ENCODE measurements at places on chromosomes 1 and 21.

DNA sequence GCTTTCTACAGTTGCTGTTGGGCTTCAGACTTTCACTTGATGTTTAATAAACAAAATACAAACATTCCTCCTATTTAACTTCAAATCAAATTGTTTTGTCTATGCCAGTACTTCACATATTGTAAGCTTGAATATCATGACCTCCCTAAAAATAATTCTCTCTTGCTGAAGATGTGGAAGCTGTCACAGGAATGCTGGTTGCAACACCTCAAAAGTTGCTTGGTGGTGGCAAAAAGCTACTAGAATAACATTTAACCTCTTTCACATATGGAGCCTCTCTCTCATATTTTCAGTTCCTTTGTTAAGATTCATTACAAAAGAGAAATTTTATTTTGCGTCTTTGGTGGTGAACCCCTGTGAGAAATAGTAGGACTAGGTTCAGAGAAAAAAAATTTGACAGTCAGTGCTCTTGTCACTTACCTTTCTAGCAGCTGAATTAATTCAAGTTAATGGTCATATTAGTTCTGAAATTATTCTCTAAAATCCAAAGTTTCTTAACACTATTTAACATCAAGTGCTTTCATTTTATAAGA, 25.5 kb upstream of the F13B start:
- DNase-seq: no peak

GRCh38 chr1:230797942-230798365, 50.8 kb downstream of the CAPN9 start:
- peak; percentile 64 for DNase-seq

- peak; percentile 40 for DNase-seq
Measured at GRCh38 chr1:65813956-65814355, 21.3 kb downstream of the PDE4B start.

- no peak for DNase-seq
Measured at GRCh38 chr1:98422816-98423215, 238.7 kb upstream of the SNX7 start.

- DNase-seq: peak; percentile 39
Measured at GRCh38 chr1:243471026-243471685, 215.3 kb downstream of the SDCCAG8 start.

- DNase-seq: no peak
Measured at GRCh38 chr1:24925082-24925779, 4.8 kb downstream of the RUNX3 start.

DNA sequence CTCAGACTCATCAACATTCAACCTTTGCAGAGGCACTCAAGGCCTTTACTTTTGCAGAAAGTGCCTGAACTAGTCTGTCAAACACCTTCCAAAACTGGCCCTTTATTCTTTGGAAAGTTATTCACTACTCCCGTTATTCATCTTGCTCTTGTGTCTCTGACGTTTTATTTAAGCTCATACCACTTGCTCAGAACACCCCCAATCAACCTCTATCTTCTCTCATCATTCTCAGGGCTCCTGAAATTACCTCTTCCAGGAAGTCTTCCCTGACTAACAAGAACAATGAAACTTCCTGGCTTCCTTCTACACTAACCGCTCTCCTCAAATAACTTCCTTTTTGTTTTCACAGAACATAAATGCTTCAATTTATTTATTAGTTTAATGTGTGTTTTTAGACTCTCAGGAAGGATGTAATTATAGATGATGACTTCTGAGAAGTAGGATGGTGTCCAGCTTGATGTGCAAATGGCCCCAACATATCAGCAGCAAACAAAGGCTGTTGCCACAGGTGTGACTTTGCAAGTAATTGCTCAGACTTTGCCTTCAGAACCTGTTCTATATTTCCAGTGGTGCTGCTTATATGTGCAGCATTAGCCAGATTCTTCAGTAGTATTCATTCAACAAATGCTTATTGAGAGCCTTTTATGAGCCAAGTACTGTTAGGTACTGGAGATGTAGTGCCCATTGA, 22.8 kb upstream of the BATF3 start:
- no peak for DNase-seq

DNA sequence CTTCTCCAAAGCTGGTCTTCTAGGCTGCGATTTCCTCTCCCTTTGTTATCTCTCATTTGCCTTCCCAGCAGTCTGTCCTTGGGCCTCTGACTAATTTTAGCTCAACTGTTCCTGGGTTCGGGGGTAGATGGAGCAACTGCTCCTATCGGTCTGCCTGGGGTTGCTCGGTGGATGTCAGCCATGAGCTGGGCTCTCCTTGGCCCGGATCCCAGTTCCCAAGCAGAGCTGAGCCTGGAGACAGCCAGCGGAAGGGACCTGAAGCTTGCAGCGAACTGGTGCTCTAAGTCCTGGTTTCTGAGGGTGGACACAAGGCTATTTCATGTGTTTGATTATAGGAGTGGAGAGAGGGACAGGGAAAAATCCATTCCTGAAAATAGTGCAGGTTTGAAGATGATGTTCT, 423.0 kb downstream of the RPS6KC1 start:
- DNase-seq: no peak

GRCh38 chr1:177913762-177914540, 55.9 kb downstream of the SEC16B start:
- peak; percentile 16 for DNase-seq

- DNase-seq: no peak
Measured at GRCh38 chr1:205448540-205449253, 7.1 kb downstream of the BLACAT1 start.

DNA sequence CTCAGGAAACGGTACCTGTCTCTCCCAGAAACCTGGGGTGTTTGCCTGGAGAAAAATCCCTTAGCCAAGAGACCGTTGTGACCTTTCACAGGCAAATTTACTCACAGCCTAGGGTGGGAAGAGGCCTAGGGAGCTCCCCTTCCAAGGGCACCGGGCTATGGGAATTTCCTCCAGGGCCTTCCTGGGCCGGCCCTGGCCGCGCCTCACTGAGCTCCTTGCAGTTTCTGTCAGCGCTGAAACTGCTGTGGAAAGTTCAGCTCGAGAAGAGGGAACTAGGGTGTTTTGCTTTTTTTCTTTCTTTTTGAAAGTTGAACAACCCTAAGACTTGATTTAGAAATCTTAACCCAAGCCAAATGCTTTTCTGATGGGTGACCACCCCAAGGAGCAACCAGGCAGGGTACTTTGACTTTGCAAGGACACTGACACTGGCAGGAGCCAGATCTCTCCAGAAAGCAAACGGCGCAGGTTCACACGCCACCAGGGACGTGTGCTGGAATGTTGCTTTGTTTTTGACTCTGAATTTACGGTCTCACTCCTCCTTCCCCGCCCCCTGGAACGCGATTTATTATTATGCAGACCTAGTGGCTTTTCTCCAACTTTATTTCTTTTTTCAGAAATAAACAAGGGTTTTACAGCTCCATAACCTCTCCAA, 229.6 kb upstream of the JUN start:
- no peak for DNase-seq

- no peak for DNase-seq
Measured at GRCh38 chr1:180137776-180138175, 16.9 kb upstream of the QSOX1 start.

GRCh38 chr1:85199667-85200462, 951 bp downstream of the SYDE2 start:
- no peak for DNase-seq

GRCh38 chr1:225407755-225408154, 20.1 kb downstream of the LBR start:
- DNase-seq: no peak

DNA sequence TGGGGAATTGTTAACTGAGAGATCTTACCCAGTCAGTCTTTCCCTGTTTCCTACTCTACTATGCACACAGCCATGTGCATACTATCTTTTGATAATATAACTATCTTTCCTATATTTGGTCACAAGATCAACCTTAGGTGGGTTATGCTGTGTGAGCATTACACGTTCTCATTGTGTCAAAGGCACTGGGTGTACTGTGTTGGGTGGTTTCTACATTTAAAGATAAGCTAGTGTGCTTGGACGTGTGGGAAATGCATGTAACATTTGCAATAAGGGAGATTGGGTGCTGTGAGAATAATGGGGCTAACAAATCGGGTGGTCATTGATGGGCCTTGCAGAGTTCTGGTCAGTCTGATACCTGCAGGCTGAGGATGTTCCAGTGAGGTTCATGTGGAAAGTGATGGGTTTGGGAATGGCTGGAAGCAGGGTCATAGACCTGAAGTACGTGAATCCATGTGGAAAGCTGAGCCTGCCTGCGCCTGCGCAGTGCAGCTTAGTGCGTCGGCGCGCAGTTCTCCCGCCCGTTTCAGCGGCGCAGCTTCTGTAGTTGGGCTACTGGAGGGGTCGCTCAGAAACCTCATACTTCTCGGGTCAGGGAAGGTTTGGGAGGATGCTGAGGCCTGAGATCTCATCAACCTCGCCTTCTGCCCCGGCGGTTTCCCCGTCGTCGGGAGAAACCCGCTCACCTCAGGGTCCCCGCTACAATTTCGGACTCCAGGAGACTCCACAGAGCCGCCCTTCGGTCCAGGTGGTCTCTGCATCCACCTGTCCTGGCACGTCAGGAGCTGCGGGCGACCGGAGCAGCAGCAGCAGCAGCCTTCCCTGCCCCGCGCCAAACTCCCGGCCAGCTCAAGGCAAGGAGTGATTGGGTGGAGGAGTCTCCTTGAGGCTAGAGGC, at the start of gene MSH4:
Gene MSH4, plus strand, starts transcription at position 507 of the 897 bp plus-strand sequence. Its CDS starts 104 bp downstream, at position 611.
- peak; percentile 11 for DNase-seq

- peak; percentile 5 for DNase-seq
Measured at GRCh38 chr1:226034482-226034881, 28.0 kb upstream of the H3-3A start.

DNA sequence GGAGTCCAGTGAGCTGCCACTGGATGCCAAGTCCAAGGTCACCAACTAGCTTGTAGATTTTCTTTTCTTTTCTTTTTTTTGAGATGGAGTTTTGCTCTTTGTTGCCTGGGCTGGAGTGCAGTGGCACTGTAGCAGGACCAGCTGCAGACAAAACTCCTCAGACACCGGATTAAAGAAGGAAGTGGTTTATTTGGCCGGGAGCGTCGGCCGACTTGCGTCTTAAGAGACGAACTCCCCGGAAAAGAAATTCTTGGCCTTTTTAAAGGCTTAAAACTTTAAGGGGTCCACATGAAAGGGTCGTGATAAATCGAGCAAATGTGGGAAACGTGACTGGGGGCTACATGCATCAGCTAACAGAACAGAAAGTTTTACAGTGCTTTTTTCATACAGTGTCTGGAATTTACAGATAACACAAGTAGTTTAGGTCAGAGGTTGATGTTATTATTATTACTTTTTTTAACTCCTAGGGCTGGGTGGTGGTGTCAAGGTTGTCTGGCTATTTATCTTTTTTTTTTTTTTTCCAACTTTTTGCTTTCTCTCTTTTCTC, 36.4 kb upstream of the CFAP126 start:
- DNase-seq: no peak

GRCh38 chr1:178960482-178961240, 65.0 kb upstream of the FAM20B start:
- DNase-seq: no peak

DNA sequence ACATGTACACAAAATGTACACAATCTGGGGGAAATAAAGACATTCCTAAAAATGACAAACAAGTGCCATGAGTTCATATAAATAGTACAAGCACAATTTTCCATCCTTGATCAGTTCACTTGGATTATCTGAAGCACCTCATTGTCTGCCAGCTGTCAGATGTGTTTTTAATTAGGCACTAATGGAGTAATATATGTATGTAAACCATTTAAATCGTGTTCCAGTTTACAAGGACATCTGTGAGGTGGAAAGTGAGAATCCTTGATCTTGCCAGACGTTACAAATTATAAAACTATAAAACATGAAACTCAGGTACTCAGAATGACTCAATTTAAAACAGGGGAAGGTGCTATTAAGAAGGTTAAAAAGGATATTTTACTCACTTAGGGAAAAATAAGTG, 1312.2 kb downstream of the PLA2G4A start:
- no peak for DNase-seq

DNA sequence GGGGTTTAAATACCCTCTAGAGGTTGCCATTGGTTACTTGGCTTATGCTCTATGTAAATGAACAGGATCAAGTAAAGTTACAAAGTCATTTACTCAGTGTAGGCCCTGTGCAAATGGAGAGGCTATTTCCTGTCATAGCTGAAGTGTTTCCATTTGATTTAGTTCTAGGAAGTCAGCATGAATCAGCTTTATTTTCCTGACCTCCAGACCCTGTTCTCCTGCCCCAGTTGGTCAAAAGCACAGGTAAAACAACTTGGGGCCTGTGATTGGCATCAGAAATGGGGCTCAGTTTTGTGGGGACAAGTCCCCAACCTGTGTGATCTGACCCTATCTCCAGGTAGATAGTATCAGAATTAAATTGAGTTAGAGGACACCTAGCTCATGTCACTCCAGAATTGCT, 239.9 kb downstream of the HHAT start:
- DNase-seq: no peak

GRCh38 chr1:20348326-20348915, 57.7 kb downstream of the VWA5B1 start:
- DNase-seq: no peak

- DNase-seq: no peak
Measured at GRCh38 chr1:75615613-75616435, 4.9 kb upstream of the SLC44A5 start.

DNA sequence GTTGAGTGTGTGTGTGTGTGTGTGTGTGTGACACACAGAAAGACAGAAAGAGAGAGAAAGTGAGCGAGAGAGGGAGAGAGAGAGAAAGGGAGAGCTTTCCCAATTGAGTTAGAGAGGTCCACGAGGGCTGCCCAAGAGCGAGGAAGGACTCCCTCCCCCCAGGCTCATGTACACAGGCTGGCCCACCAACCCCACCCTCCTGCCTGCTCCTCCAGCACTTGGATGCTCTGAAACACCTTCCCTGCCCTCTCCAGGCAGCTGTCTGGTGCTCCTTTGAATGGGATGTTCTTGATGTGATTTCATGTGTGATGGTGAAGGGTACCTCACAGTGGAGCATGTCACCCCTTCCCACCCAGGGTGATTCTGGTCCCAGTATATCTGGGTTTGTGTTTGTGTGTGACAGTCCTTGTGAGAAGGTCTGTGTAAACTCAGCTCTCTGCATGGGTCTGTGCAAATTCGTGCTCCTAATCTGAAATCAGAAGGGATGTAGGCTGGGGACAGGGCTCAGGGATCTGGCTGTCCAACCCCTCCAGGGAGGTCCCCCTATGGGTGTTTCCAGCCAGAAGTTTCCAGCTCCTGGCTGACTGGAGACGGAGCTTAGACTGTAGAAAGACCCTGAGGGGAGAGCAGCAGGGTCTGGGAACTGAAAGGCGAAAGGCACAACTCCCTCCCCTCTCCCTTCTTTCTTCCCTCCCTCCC, 6.8 kb upstream of the PEAR1 start:
- no peak for DNase-seq

- DNase-seq: no peak
Measured at GRCh38 chr1:8027748-8028570, 1.9 kb upstream of the ERRFI1 start.
